ENCODE measurements at places on chromosomes 2 and 18.

GRCh38 chr18:34875150-34875549, 165.1 kb downstream of the DTNA start:
- DNase-seq = no peak

DNA sequence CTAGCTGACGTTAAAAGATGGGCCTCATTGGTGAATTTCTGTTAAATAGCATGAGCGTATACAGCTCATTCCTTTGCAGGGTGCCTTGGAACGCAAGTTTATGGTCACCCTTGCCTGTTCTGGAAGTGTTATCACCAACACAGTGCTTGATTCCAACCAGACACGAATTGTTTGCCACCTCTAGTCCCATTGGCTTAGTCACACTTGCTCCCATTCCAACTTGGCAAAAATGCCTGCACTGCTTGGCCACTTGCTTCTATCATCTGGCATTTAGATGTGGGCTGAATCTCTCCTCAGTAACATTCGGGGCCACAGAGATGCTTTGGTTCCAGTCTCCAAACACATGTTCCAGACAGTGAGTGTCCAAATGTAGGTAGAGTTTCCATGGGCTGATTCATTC, 27.5 kb upstream of the ACVR1 start:
- no peak for DNase-seq

- no peak for DNase-seq
Observed at GRCh38 chr2:128466776-128467175, 148.1 kb upstream of the HS6ST1 start.

DNA sequence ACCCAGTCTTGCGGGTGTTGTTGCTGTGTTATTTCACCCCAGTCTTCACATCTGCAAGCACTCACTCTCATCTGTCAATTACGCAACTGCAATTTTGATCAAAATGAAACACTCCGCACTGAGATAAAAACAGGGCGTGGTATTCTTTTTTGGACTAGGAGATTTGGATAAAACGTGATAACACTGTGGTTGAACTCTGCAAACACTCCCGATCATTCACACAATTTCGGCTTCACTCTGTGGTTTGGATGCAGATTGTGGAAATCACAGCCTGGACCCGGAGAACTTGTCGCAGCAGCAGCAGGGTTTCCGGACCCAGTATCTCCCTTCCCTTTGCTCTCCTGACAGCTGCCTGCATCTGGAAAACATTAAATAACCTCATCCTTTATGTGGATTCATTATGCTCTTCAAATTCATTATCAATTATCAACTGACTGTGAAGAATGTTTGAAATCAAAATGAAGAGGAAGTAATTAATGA, 49.4 kb upstream of the APCDD1 start:
- no peak for DNase-seq

DNA sequence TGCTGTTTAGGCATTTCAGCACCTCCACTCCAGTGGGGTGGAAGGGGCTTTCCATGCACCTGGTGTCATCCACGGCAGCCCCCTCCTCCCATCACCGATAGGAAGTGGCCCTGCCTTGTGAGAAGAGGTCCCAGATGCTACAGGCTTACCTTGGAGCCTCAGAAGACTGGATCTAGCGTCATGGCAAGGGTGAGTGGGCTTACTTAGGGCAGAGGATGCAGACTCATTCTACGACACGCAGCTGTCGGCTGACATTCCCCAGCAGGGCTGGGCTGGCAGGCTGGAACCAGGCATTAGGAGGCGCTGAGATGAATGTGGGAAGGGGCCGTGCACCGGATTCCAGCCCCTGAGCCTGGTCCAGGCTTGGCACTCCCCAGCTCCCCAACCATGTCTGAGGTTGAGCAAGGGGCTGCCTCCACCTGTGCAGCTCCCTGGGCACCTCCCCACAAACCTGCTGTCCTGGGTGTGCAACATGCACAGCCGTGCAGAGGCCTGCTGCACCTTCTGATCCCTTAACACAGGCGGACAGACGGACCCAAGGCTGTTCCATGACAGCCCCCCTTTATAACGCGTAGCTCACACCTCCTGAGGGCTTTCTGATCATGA, 1.7 kb upstream of the PRLH start:
- DNase-seq = no peak

- no peak for DNase-seq
Observed at GRCh38 chr2:29202819-29203495, 87.7 kb downstream of the CLIP4 start.

DNA sequence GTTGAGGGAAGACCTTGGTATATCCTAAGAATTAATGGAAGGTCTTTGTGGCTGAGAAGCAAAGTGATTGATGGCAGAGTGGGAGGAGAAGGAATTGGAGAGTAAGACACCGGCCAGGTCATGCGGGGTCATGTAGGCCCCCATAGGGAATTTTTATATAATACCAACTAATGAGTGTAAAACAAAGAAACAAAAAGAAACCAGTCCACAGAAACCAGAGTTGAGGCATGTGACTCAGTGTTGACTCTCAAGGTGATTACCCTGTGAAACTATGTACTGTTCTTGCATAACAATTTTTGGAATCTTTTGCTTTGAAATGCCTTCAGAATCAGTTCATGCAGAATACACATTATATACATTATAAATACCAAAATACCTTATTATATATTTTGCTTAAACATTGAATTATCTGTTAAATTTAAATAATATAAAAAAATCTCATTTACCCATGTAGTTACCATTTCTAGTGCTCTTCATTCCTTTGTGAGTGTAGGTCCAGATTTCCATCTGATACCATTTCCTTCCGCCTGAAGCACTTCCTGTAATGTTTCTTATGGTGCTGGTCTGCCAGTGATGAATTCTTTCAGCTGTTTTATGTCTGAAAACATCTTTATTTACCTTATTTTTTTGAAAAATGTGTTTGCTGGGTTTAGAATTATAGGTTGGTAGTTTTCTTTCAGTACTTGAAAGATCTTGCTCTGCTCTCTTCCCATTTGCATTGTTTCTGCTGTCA, 8.6 kb downstream of the CLIP4 start:
- DNase-seq = no peak

DNA sequence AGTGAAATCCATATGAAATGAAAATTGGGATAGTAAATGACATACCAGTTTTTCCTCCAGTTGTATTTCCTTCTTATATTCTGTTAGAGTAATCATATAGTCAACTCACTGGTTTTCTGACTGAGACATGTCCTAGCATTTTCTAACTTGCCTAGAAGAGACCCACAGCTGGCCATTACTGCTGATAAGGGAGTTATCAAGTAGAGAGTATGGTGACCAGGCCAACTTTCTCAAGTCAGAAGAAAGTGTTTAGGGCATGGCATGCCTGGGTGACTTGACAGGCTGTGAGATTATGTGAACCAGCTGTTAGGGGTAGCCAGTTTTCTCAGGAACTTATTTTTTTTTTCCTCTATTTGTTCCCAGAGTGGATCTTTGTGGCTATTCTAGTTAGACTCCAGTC, 81.2 kb downstream of the GPD2 start:
- no peak for DNase-seq

GRCh38 chr2:64330281-64331113, 123.5 kb upstream of the LGALSL start:
- DNase-seq = peak; percentile 48

DNA sequence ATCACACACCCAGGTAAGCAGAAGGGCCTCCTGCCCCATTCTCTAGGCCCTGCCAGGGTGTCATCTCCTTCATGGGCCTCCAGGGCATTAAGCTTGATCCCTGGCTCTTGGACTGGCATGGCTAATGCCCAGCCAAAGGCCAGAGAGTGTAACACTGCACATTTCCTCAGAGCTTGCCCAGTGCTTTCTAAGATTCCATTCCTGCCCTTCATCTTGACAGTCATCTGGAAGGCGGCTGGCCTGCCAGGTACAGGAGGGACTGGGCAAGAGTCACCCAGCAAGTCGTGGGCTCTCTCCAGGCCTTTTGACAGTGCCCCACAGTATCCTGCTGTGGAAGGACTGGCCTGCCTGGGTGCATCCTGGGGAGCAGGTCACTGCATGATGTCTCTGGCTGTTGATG, 268.9 kb downstream of the HAUS1 start:
- no peak for DNase-seq

DNA sequence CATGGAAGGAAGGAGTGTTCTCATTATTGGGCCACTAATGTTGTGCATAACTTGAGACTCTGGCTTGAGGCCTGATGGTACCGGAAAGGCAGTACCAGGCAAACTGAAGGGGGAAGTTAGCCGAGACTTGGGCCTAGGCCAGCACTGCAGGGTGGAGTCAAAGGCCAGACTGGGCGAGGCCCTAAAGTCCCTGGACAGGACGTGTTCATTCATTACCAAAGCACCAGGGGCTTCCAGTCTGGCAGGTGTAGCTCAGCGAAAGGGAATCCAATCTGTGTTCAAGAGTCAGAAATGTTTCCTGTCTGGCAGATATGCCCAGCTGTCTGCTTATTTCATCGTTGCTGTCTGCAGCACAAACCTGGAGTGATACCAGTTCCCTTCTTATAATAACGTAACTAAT, 4.7 kb upstream of the ITSN2 start:
- peak; percentile 40 for DNase-seq

GRCh38 chr2:241649404-241649803, 11.9 kb downstream of the ATG4B start:
- DNase-seq = no peak

GRCh38 chr2:17181051-17181752, 337.0 kb downstream of the RAD51AP2 start:
- DNase-seq = no peak

DNA sequence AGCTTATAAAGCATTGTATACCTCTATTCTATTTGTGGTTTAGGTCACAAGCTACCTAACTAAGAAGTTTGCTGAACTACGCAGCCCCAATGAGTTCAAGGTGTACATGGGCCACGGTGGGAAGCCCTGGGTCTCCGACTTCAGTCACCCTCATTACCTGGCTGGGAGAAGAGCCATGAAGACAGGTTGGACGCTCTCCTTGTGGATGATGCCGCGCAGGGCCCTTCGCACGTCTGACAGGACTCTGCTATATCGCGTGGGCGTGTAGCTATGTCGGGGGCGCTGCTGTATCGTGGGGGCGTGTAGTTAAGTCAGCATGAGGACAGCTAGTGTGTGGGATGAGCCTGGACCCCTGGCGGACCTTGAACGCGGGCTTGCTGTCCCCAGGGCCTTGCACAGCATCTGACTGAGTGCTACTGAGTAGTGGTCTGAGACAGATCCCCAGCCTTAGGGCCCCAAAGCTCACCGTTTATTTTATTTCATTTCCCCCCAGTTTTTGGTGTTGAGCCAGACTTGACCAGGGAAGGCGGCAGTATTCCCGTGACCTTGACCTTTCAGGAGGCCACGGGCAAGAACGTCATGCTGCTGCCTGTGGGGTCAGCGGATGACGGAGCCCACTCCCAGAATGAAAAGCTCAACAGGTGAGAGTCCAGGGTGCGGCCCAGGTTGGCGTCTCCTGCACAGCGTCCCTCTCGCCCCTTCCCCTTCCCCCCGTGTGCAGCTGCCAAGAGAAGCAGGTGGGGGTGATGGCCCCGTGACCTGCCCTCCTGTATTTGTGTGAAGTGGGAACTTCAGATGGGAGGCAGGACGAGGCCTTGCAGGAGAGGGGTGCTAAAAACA, 15.6 kb upstream of the CNDP1 start:
- no peak for DNase-seq

- DNase-seq = no peak
Observed at GRCh38 chr2:146994246-146994645, 850.6 kb upstream of the ACVR2A start.

DNA sequence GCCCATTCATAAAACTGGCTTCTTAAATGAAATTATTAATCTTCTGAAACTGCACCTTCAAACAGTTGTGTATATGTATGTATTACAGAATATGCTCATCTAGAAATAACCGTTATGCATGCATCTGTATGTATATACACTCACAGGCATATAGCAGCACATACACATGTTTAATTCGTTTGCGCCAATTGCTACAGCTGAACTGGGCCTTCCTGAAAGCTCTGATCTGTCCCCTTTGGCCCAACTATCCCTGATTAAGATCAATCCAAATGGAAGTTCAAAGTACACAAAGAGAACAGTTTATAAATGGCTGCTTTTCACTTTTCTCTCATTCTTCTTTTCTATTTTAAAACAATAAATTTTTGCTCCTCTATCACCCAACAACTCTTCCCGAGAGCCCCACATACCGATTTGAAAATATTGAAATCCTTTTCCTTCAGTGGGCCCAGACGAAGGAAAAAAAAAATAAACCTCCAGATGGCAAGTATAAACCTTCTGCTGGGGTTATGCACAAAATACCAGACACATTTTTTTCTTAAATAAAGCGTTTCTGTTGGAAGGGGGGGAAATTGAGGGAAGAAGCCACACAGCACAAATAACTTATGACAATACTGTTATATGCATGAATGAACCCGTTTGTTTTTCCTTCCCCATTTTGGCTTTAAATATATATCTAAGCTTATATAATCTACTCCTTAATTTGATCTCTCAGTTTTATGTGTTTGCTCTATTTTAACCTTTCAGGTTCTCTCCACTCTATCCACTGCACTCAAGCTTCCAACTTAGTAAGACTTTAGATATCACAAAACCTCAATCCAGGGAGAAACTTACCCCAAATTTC, 267.3 kb downstream of the TCF4 start:
- DNase-seq = no peak

GRCh38 chr2:38438133-38438882, 61.2 kb upstream of the ATL2 start:
- no peak for DNase-seq

- DNase-seq = no peak
Observed at GRCh38 chr2:117087535-117088291, 726.8 kb upstream of the DDX18 start.

- DNase-seq = no peak
Observed at GRCh38 chr2:47658646-47659320, 124.2 kb upstream of the MSH6 start.

- DNase-seq = no peak
Observed at GRCh38 chr18:27312153-27312552, 127.0 kb upstream of the CHST9 start.

DNA sequence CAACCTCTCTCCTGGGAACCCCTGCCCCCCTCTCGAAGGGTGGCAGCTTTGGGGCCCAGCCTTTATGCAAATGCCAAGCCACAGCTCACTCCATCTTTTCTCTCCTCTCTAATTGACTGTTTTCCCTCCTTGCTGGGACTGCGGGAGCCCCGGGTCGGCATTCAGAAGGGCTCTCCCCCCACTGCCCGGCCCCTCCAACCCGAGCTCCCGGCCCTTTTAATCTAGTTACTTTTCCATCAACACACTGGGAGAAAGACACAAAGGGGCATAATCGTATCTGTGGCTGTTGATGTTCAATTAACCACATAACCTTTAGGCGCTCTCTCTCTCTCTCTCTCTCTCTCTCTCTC, 95.4 kb downstream of the INHBB start:
- DNase-seq = no peak

DNA sequence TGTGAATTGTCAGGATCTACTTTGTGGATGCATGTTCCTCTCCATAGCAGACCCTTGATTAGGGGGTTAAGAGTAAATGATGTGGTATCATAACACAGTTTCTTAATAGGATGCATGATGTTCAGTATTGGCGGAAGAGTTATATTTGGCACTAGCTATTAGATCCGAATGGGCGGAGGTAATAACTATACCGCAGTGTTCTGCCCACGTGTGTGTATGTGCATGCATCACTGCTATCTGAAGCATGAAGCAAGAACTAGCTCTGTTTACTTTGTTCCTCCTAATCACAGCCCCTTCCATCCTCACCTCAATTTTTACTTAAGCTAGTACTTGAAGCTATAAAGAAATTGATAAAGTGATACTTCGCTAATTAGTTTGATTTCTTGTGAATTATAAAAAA, 159.6 kb upstream of the NOSTRIN start:
- no peak for DNase-seq
